T-helper 17 cell (primary cell): ENCODE measurements at places on chromosomes 12 and 14. TPM values are rescaled to one million over a fixed set of nuclear protein-coding genes. Genes with fewer than 3 reads are reported as not detected.
A peak's percentile ranks its signal among the peaks of the same experiment; 100 is the strongest.

KCNH5 gene
- total RNA-seq, result not detected

PRPH gene
- not detected for total RNA-seq

RDH16 gene
- total RNA-seq, result 0.40 TPM

DNA sequence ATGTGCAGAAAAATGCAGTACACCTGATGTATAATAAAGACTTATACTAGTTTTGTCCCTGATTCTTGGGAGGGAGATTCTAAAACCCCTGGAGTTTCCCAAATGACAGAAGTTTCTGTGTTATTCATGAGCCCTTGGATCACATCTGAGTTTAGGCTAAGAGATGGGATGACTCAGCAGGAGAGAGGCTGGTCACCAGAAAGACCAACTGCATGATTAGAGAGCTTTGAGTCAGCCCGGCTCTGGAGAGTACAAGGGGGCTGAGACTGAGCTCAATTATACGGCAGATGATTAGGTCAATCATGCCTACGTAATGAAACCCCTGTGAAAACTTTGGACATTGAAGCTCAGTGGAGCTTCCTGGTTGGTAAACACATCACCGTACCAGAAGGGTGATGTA lies 174.2 kb downstream of the SSPN start:
- DNase-seq, result no peak
- no peak overlapping the region for H3K4me3 ChIP-seq
- no peaks in the 10 kb centered on the region for H3K27me3 ChIP-seq
- peaks cover 2% of the 10 kb centered on the region for H3K36me3 ChIP-seq
- H3K4me1 ChIP-seq, result no peaks in the 10 kb centered on the region
- H3K27ac ChIP-seq, result no peak overlapping the region

GRCh38 chr12:113464452-113464775 lies 7.3 kb downstream of the LHX5 start:
- peaks cover 73% of the 10 kb centered on the region for H3K27me3 ChIP-seq
- peak overlapping the region; percentile 93 for H3K4me3 ChIP-seq
- peaks cover 20% of the 10 kb centered on the region for H3K4me1 ChIP-seq
- H3K36me3 ChIP-seq, result peaks cover 7% of the 10 kb centered on the region
- no peak for DNase-seq

DNA sequence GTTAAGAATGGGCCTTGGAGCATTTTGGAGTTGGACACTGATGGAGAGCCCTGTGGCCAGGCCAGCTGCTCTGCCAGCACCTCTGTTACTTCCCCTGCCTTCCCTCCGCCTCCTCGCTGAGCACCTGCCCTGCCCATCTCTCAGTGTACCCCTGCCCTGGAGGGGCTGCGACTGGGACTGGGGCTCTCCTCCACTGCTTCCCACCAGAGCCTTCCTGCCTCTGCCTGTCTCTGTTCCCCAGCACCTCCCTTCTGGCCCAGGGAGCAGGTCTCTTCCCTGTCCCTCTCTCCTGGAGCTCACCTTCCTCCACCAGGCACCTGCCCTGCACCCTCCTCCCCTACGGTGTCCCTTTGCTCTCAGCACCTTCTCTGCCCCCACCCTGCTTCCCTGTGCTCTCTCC lies 62.1 kb downstream of the WDR20 start:
- DNase-seq, result no peak
- peaks cover 49% of the 10 kb centered on the region for H3K4me1 ChIP-seq

DNA sequence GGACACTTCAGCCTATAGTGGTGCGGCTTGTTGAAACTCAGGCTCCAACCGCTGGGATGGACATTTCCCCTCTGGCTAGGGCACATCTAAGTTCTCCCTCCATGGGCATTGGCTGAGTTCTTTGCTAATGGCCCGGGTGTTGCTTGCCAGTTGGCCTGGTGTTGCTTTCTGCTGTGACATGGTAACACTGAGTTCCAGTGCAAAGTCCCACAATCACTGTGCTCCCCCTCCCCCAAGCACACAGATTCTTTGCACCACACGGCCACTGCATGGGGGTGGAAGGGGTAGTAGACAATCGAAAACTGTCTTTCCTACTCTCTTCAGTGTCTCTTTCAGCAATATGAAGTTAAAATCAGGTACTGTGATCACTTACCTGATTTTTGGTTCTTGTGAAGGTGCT lies 308.2 kb downstream of the FUT8 start:
- H3K36me3 ChIP-seq, result peaks cover 2% of the 10 kb centered on the region
- H3K27me3 ChIP-seq, result no peaks in the 10 kb centered on the region
- peaks cover 10% of the 10 kb centered on the region for H3K4me1 ChIP-seq
- no peak overlapping the region for H3K27ac ChIP-seq
- no peak for DNase-seq
